ENCODE measurements at places on chromosomes 2 and 18. TPM values are rescaled to one million over a fixed set of nuclear protein-coding genes. Genes with fewer than 3 reads are reported as not detected.

CFC1 gene
- not detected for total RNA-seq

INPP5D gene
- total RNA-seq = 24.1 TPM

SETBP1 gene
- 1.3 TPM for total RNA-seq

ZNF519 gene
- total RNA-seq = 1.3 TPM

TRABD2A gene
- total RNA-seq = 0.64 TPM

GALNT14 gene
- 12.4 TPM for total RNA-seq

INSIG2 gene
- total RNA-seq = 10.5 TPM

THSD7B gene
- not detected for total RNA-seq

ANO7 gene
- 0.13 TPM for total RNA-seq

C2orf66 gene
- total RNA-seq = under 0.01 TPM

AGXT gene
- total RNA-seq = not detected

SLC4A3 gene
- total RNA-seq = 3.6 TPM

RAX gene
- total RNA-seq = not detected

REG1B gene
- not detected for total RNA-seq

GREB1L gene
- 0.90 TPM for total RNA-seq

IL1F10 gene
- not detected for total RNA-seq

PIEZO2 gene
- under 0.01 TPM for total RNA-seq

ALPG gene
- not detected for total RNA-seq

BCL2L11 gene
- 3.7 TPM for total RNA-seq

DPP4 gene
- total RNA-seq = 2.9 TPM

C2orf15 gene
- 0.90 TPM for total RNA-seq

GCFC2 gene
- total RNA-seq = 14.0 TPM

LRATD1 gene
- total RNA-seq = 23.2 TPM

CREG2 gene
- 0.26 TPM for total RNA-seq

LBX2 gene
- 0.77 TPM for total RNA-seq

NT5DC4 gene
- total RNA-seq = not detected

MERTK gene
- 3.9 TPM for total RNA-seq

SLC5A7 gene
- total RNA-seq = not detected

TUBB8B gene
- not detected for total RNA-seq

ADCYAP1 gene
- total RNA-seq = not detected

ANKRD62 gene
- total RNA-seq = 0.13 TPM

ANKRD30BL gene
- not detected for total RNA-seq

CXCR1 gene
- not detected for total RNA-seq

CNDP1 gene
- not detected for total RNA-seq

PROM2 gene
- total RNA-seq = 41.6 TPM

C2orf72 gene
- under 0.01 TPM for total RNA-seq

TSPYL6 gene
- total RNA-seq = not detected

KCNF1 gene
- total RNA-seq = not detected

TEX44 gene
- total RNA-seq = not detected

CTAGE1 gene
- total RNA-seq = under 0.01 TPM

CRYGC gene
- total RNA-seq = not detected

CNGA3 gene
- under 0.01 TPM for total RNA-seq

CDH19 gene
- under 0.01 TPM for total RNA-seq

HES6 gene
- total RNA-seq = 44.3 TPM

CYTIP gene
- not detected for total RNA-seq

TCF23 gene
- under 0.01 TPM for total RNA-seq

TBR1 gene
- under 0.01 TPM for total RNA-seq

KCTD1 gene
- 16.6 TPM for total RNA-seq

FAM124B gene
- total RNA-seq = not detected

C2orf81 gene
- 0.26 TPM for total RNA-seq

SLC35F5 gene
- 130 TPM for total RNA-seq

DNAJC5G gene
- not detected for total RNA-seq

DSC3 gene
- 193 TPM for total RNA-seq

OTOS gene
- total RNA-seq = not detected

NAT8 gene
- total RNA-seq = not detected

Data from bronchial epithelial cell (primary cell).